ENCODE measurements at places on chromosomes 12 and 14. TPM values are rescaled to one million over a fixed set of nuclear protein-coding genes. Genes with fewer than 3 reads are reported as not detected.

Gene LMNTD1
- not detected for total RNA-seq

- H3K27me3 ChIP-seq, result no peaks in the 10 kb centered on the region
- no peak overlapping the region for H3K4me3 ChIP-seq
- no peak for DNase-seq
- H3K4me1 ChIP-seq, result no peaks in the 10 kb centered on the region
- H3K36me3 ChIP-seq, result no peaks in the 10 kb centered on the region
- no peak overlapping the region for H3K27ac ChIP-seq
These were observed 69.0 kb downstream of the WSCD2 start for GRCh38 chr12:108198043-108198442.

GRCh38 chr12:81365284-81365683 lies 287.4 kb downstream of the ACSS3 start:
- no peak overlapping the region for H3K4me3 ChIP-seq
- no peak overlapping the region for H3K27ac ChIP-seq
- no peak for DNase-seq
- no peaks in the 10 kb centered on the region for H3K27me3 ChIP-seq
- H3K4me1 ChIP-seq, result no peaks in the 10 kb centered on the region

DNA sequence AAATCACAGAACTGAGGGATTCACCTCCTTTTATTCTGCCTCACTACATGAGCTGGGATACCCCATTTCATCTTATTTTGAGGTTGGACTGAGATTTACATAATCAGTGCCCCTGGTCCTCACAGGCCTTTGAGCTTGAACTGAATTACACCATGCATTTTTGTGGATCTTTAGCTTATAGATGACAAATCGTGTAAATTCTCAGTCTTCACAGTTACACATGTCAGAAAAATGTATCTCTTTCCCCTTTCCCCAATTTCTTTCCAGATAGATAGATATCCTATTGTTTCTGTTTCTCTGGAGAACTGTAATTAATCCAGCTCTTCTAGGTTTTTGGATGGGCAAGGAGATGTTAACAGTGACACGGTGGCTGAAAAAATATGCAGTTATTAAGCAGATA lies 1778.9 kb upstream of the SEL1L start:
- DNase-seq, result no peak
- H3K36me3 ChIP-seq, result no peaks in the 10 kb centered on the region
- no peaks in the 10 kb centered on the region for H3K4me1 ChIP-seq

- H3K36me3 ChIP-seq, result no peaks in the 10 kb centered on the region
- peaks cover 8% of the 10 kb centered on the region for H3K4me1 ChIP-seq
- H3K27ac ChIP-seq, result no peak within 1 kb of the TSS
- H3K4me3 ChIP-seq, result peak within 1 kb of the TSS; percentile 87
- peak; percentile 83 for DNase-seq
These were observed at the start of gene ASIC1 for GRCh38 chr12:50057000-50057841. Gene ASIC1 (plus strand): TSS chr12:50057596. CDS start chr12:50058767, 1,171 bp downstream.

DNA sequence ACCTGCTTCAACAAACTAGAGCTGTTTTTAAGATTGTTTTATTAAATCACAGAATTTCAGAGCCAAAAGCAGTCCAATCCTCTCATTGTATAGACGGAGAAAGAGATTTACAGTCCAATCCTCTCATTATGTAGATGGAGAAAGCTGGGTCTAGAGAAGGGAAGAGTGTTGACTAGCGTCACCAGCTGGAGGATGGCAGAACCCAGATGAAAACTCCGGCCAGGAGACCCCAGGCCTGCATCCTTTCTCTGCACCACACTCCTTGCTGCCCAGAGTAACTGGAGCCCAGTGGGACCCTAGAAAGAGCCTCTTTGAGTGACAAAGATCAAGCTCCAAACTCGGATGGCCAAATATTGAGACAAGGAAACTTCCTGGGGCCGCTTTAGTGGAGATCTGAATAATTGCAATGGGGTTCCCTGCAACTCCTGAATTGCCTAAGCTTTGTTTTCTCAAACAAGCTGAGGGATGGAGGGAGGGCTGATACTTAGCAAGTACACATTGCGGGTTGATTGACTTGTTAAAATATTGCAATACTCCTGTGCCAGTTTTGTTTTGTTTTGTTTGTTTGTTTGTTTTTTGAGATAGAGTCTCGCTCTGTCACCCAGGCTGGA lies 12.5 kb downstream of the AMDHD1 start:
- H3K4me3 ChIP-seq, result no peak overlapping the region
- H3K27ac ChIP-seq, result no peak overlapping the region
- no peaks in the 10 kb centered on the region for H3K36me3 ChIP-seq
- H3K27me3 ChIP-seq, result no peaks in the 10 kb centered on the region

- H3K27me3 ChIP-seq, result no peaks in the 10 kb centered on the region
- no peak for DNase-seq
- no peaks in the 10 kb centered on the region for H3K36me3 ChIP-seq
- no peak overlapping the region for H3K27ac ChIP-seq
These were observed 34.1 kb upstream of the C12orf75 start for GRCh38 chr12:105296116-105297089.

Gene ACVR1B
- total RNA-seq, result 46.4 TPM

Gene MYH6
- total RNA-seq, result 8,484 TPM

GRCh38 chr14:29077916-29078315 lies 311.3 kb downstream of the FOXG1 start:
- no peaks in the 10 kb centered on the region for H3K4me1 ChIP-seq
- no peaks in the 10 kb centered on the region for H3K27me3 ChIP-seq
- no peak overlapping the region for H3K4me3 ChIP-seq
- H3K27ac ChIP-seq, result no peak overlapping the region

- H3K27me3 ChIP-seq, result no peaks in the 10 kb centered on the region
- no peak overlapping the region for H3K4me3 ChIP-seq
- no peaks in the 10 kb centered on the region for H3K36me3 ChIP-seq
- H3K4me1 ChIP-seq, result peaks cover 9% of the 10 kb centered on the region
These were observed 356.4 kb upstream of the PRICKLE1 start for GRCh38 chr12:42945927-42946326.

Gene LMO3
- total RNA-seq, result 29.3 TPM

Gene LEMD3
- 82.1 TPM for total RNA-seq

DNA sequence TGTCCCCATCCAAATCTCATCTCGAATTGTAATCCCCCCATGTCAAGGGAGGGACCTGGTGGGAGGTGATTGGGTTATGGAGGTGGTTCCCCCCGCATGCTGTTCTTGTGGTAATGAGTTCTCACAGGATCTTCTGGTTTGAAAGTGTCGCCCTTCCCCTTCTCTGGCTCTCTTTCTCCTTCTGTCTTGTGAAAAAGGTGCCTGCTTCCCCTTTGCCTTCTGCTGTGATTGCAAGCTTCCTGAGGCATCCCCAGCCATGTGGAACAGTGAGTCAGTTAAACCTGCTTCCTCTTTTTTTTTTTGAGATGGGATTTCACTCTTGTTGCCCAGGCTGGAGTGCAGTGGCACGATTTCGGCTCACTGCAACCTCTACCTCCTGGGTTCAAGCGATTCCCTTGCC lies 104.0 kb downstream of the CCDC91 start:
- no peak overlapping the region for H3K27ac ChIP-seq
- DNase-seq, result no peak
- no peak overlapping the region for H3K4me3 ChIP-seq
- H3K27me3 ChIP-seq, result no peaks in the 10 kb centered on the region

DNA sequence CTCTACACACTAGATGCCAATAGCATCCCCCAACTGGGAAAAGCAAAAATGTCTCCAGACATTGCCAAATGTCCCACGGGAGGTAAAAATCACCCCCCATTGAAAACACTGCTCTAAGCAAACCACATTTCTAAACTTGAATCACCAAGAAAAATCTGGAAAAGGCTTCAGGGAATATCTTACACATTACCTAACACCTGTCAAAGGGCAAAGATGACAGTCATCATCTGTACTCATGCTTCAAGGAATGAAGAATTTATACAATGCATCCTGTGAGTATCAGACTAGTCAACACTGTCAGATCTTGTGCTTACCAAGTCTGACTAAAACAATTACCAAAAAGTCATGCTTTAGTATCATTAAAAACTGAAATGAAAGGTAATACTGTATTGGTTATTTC lies 161.6 kb upstream of the SOX5 start:
- no peak overlapping the region for H3K27ac ChIP-seq
- no peaks in the 10 kb centered on the region for H3K36me3 ChIP-seq
- no peak overlapping the region for H3K4me3 ChIP-seq
- no peaks in the 10 kb centered on the region for H3K4me1 ChIP-seq
- H3K27me3 ChIP-seq, result no peaks in the 10 kb centered on the region
- DNase-seq, result no peak

DNA sequence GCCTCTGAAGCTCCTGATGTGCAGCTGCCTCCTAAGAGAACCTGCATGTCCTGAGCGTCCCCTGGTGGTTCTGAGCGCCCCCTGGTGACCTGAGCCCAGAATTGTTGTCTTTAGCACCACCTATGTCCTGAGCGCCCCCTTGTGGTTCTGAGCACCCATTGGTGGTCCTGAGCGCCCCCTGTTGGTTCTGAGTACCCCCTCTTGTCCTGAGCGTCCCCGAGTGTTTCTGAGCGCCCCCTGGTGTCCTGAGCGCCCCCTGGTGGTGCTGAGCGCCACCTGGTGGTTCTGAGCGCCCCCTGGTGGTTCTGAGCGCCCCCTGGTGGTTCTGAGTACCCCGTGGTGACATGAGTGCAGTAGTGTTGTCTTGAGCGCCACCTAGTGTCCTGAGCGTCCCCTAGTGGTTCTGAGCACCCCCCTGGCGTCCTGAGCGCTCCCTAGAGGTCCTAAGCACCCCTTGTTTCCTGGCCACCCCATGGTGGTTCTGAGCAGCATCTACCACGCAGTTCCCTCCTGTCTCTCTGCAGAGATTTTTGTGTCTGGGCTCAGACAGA lies 782.5 kb downstream of the TMEM121 start:
- no peaks in the 10 kb centered on the region for H3K27me3 ChIP-seq
- no peak overlapping the region for H3K4me3 ChIP-seq
- no peak overlapping the region for H3K27ac ChIP-seq
- DNase-seq, result no peak
